ENCODE measurements at places on chromosomes 3 and 15.

GRCh38 chr3:14814411-14814871, 4.3 kb upstream of the FGD5 start:
- no peak for DNase-seq

DNA sequence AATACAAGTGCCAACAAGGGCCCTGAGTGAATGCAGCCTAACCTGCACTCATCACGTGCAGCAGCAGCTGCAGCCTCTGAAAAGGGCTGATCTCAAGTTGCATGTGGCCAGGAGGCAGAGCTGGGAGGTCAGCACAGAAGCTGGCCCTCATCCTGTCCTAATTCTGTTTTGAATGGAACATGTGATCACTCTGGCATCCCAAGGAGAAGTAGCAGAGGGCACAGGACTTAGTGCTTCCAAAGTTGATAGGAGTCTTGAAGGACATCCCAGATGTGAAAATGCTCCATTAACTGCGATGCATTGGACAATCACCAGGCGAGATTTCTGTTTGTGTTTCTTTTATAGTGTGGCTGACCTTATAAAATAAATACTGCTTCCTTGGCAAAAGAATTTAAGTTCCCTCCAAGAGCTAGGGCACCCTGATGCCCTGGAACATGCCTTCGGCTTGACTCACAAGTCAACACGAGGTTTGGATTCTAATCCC, 31.6 kb upstream of the STAG1 start:
- no peak for DNase-seq

GRCh38 chr3:160754371-160754854, 1.6 kb upstream of the PPM1L start:
- DNase-seq = no peak

DNA sequence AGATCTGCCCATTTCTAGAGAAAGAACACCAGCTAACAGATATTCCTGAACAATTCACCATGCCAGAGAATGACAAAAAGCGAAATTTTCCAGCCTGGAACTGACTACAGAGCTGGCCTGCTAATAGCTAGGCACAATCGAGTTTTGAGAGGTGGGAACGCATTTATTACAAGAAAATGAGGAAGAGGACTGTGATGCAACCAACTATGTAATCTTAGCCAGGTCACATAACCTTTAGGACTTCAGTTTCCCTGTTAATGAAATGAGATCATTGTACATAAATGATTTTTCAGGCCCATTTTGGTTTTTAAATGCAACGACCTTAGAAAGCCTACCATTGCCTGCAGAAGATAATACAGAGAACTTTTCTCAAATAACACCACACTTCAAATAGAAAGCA, 72.1 kb upstream of the SETMAR start:
- no peak for DNase-seq

- DNase-seq = no peak
These were observed 5.6 kb upstream of the AKAP13 start for GRCh38 chr15:85374831-85375230.

DNA sequence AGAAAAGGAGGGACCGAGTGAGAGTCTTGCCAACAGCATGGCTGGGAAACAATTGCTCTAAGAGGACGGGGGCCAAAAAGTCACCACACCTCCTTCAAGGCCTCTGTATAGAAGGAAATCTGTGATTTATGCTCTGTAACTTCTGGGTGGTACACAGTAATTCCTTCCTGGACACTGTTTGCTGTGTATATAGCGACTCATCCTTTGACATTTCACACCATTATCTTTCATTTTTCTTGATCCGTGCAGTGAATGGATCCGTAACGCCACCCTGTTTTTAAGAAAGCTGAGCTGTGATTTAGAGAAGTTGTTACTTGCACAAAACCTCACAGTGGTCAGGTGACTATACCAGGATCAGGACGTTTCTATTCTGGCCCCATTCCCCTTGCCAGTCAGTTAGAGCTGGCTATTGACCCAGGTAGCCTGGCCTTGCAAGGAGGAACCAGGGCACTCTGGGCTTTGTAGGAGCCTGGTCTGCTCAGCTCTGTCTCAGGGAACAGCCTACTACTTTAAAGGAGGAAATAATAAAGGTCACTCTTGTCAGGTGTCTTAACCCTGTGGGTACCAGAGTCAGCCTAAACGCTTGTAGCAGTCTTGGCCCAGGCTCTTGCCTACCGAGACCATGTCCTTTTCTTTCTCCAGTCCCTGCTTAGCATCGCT, 86.5 kb upstream of the MYZAP start:
- no peak for DNase-seq

GRCh38 chr3:16040991-16041390, 133.5 kb upstream of the GALNT15 start:
- no peak for DNase-seq

GRCh38 chr3:85185495-85185894, 226.7 kb downstream of the CADM2 start:
- DNase-seq = no peak

Measured in AG04449 (cell line).